ENCODE measurements at places on chromosomes 6 and 20. TPM values are rescaled to one million over a fixed set of nuclear protein-coding genes. Genes with fewer than 3 reads are reported as not detected.

DNA sequence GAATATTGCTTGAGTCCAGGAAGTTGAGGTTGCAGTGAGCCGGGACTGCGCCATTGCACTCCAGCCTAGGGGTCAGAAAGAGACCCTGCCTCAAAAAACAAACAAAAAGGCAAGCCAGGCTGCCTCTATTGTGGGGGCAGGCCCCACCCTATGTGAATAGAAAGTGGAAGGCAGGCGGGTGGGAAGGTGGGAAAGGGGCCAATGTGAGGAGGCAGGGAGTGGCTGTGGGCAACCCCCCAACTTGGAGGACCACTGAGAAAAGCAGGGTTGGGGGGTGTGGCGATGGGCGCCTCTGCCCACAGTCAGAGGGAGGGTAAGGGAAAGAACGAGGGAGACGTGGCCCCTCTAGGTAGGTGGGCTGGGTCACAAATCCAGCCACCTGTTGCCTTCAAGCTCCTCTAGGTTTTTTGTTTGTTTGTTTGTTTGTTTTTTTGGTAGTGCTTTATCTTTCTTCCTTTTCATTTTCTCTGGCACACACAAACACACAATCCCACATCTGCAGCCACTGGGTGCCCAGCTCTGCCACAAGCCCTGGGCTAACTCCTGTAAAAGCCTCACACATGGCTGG, 5.3 kb upstream of the AP5S1 start:
- no peak for DNase-seq

DNA sequence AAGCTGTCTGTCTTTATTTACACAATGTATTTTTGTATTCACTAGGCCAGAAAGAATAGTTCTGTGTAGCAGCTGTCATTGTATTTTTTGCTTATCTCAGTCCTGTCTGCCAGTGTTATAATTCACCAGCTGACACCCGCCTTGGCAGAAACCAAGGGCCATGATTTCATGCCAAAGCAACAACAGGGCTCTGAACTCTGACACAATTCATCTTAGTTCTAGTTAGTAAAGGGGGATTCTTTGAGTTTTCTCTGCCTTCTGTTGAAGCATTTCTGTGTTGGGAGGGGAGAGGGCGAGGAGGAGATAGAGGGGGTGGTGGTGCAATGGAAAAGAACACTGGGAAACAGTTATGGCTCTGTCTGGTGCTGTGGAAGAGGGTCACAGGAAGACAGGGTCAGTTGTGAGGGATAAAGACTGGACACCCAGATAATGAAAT, 684.6 kb upstream of the MARCKS start:
- DNase-seq = peak; percentile 18

DNA sequence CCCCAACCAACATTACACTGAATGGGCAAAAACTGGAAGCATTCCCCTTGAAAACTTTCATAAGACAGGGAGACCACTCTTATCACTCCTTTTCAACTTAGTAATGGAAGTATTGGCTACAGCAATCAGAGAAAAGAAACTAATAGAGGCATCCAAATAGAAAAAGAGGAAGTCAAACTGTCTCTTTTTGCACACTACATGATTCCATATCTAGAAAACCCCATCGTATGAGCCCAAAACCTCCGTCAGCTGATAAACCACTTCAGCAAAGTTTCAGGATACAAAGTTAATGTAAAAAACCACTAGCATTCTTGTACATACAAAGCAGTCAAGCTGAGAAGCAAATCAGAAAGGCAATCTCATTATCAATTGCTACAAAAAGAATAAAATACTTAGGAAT, 580.4 kb upstream of the PTCHD4 start:
- no peak for DNase-seq

- no peak for DNase-seq
Measured at GRCh38 chr20:17985388-17986018, 16.7 kb downstream of the MGME1 start.

DNA sequence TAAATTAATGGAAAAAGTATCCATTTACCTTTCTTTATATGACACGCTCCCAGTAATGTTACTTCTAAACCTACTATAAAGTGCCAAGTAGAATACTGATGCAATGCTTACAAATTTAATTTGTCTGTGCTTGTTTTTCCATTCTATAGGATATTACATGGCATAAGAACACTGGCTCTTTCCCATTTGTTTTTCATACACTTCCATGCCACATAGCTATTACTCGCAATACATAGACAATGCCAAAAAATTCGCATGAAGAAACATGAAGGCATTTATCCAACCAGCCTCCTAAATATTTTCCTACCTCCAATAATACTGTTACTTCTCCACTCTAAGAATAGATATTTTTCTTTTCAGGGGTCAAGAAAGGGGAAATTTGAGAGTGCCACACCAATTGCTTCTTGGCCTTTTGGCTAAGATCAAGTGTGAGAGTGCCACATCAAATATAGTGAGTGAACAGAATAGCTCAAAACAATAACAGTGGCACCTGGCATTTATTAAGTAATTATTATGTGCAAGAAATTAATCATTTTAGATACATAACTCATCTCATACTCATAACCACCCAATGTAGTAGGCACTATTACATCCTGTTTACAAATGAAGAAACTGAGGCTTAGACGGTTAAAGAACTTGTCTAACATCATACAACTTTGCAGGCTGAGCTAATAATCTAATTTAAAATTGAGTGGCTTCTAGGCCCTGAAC, 845 bp upstream of the DST start:
- no peak for DNase-seq

DNA sequence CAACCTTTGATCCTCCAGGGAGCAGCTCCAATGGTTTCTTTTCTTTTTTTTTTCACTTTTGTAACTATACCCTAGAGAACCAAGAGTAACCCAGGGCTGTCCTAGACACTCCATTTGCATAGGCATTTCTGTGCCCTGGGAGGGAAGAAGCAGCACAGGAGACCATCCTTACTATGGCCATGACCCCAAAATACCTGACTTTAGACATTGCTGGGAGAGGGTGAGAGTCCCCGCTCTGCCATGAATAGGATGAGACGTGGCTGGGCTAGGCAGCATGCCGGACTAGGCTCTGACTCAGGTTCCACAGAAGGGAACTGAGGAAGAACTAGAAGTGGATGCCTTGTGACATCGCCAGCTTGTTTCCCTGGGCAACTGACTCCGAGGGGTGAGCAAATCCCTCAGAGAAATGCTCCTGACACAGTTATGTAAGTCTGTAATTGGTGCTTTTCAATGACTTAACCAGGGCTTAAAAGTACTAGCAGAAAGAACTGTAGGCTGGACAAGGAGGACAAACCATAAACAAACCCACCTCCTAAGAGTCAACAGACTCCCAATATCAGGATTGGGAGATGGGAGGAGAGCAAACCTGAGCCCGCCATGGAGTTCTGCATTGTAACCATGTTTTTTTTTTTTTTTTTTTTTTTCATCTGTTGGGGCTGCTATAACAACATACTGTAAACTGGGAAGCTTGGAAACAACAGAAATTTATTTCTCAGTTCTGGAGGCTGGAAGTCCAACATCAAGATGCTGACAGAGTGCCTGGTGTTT, 910 bp upstream of the ADTRP start:
- DNase-seq = no peak

DNA sequence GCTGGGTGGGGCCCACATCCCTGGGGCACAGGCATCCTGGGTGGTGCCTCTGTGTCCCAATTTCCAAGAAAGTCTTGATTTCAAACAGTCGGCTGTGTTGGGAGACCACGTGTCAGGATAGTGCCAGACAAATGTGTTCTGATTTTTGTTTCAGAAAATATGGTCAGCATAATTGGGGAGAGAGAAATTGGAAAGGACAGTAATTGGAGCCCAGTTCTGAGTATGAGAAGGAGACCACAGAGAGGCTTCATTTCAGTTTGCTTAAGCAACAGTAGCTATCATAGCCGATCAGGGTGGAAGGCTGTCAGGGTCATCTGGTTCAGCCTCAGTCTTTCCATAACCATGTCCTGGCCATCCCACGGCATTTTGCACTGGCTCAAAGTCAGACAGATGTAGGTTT, 220.7 kb downstream of the CDC5L start:
- no peak for DNase-seq

DNA sequence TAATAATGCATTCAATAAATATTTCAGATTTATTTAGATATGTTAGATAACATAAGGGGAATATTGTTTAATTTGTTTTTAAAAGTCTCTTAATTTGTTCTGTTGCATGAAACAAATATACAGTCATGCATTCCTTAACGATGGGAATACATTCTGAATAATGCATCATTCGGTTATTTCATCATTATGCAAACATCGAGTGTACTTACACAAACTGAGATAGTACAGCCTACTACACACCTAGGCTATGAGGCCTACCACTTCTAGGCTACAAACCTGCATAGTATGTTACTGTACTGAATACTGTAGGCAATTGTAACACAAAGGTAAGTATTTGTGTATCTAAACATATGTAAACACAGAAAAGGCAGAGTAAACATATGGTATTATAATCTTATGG, 118.7 kb downstream of the EPHA7 start:
- DNase-seq = no peak

GRCh38 chr20:57770852-57771720, 61.3 kb upstream of the PMEPA1 start:
- DNase-seq = no peak

DNA sequence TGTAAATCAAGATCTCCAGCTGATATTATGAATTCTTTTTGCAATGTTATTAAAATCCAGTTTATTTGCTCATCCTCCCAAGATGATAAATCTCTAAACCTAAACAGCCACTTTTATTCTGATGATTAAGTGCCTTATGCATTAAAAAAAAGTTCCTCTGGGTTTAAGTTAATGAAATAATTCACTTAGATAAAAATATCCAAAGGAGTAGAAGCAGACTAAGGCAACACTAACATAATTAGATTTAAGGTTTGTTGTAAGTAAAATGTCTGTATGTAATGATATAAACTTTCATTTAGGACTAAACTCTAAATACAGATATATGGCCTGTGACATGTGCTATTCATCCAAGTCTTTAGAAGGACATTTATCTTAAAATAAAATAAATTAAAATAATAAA, 457.2 kb downstream of the TENT5A start:
- no peak for DNase-seq

- DNase-seq = no peak
Measured at GRCh38 chr20:1898482-1899240, 3.5 kb downstream of the SIRPA start.

- DNase-seq = no peak
Measured at GRCh38 chr6:92706976-92707375, 712.4 kb downstream of the EPHA7 start.

DNA sequence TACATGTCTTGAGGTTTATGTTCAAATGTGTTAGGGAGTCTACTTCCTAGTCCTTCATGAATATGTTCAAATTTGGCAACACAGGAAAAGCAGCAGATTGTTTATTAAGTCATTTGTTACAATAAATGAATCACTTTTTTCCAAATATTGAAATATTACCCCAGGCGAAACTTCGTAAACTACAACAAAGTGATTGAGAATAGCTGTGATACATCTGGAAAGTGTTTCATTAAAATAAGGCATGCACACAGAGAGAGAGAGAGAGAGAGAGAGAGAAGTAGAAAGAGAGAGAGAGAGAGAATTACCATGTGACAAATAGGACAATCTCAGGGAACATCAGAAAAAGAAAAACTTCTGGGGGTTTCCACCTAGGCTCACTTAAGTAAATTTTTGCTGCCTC, 363.1 kb upstream of the PTCHD4 start:
- DNase-seq = no peak

- no peak for DNase-seq
Measured at GRCh38 chr6:125469915-125470314, 168.1 kb upstream of the HDDC2 start.

- DNase-seq = peak; percentile 48
Measured at GRCh38 chr6:29653452-29654038, 3.3 kb upstream of the MOG start.

GRCh38 chr6:7833751-7834070, 76.9 kb downstream of the TXNDC5 start:
- no peak for DNase-seq

- no peak for DNase-seq
Measured at GRCh38 chr6:39432330-39433025, 110.0 kb upstream of the KCNK16 start.

DNA sequence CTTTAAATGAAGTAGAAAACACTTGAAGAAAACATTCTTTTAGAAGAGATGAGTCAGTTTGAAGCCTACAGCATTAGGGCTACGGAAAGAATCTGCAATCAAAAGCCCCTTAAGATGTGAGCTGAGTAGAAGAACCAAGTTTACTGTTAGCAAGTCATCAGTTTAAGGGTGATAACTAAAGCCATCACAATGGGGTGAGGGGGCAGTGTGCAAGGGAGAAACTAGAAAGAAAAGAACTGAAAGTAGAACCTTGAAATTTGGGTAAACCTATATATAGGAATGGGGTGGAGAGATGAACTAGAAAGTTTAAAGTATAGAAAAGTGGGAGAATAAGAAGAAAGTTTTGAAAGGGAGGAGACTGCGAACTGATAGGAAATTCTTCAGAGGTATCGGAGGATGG, 212.9 kb downstream of the COL19A1 start:
- DNase-seq = no peak

DNA sequence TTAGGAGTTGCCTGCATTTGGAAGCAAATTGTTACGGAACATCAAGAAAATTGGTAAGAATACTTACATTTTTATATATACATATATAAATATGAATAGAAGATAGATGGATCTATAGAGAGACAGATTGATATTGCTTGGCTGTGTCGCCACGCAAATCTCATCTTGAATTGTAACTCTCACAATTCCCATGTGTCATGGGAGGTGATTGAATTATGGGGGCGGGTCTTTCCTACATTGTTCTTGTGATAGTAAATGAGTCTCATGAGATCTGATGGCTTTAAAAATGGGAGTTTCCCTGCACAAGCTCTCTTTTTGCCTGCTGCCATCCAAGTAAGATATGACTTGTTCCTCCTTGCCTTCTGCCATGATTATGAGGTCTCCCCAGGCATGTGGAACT, 180.8 kb upstream of the HEY2 start:
- no peak for DNase-seq

GRCh38 chr20:13676682-13677081, 38.0 kb upstream of the TASP1 start:
- no peak for DNase-seq

DNA sequence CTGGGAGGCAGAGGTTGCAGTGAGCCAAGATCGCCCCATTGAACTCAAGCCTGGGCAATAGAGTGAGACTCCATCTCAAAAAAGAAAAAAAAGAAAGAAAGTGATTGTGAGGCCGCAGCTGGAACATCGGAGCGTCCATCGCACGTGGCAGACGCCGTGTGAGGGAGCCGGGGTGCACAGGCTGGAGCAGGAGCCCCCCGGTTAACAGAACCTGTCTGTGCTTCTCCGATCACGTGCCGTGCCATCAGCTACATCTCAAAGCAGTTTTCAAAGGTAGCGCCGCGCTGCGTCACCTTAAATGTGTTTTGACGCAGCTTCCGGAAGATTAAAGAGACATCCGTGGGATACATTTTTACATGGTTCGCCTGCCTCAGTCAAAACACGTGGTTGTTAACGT, 138.9 kb downstream of the TAF4 start:
- DNase-seq = no peak

Gene MOCS1
- total RNA-seq = 16.8 TPM

Gene ASXL1
- 30.3 TPM for total RNA-seq

Gene ARHGAP40
- total RNA-seq = not detected

Gene NEU1
- 18.1 TPM for total RNA-seq

Gene LY86
- 0.72 TPM for total RNA-seq

Gene RNF217
- total RNA-seq = 20.7 TPM
